Stimulated activated CD4-positive, alpha-beta T cell treated with anti-CD3 and anti-CD28 coated beads, Interleukin-4, amount 100 ng/mL, for 4 hours (primary cell): ENCODE measurements at places on chromosomes 12 and 14.
A peak's percentile ranks its signal among the peaks of the same experiment; 100 is the strongest.

GRCh38 chr12:75478116-75478794, 2.3 kb upstream of the GLIPR1 start:
- DNase-seq, result peak; percentile 17

GRCh38 chr12:50467439-50467838, 37.3 kb upstream of the DIP2B start:
- DNase-seq, result no peak

DNA sequence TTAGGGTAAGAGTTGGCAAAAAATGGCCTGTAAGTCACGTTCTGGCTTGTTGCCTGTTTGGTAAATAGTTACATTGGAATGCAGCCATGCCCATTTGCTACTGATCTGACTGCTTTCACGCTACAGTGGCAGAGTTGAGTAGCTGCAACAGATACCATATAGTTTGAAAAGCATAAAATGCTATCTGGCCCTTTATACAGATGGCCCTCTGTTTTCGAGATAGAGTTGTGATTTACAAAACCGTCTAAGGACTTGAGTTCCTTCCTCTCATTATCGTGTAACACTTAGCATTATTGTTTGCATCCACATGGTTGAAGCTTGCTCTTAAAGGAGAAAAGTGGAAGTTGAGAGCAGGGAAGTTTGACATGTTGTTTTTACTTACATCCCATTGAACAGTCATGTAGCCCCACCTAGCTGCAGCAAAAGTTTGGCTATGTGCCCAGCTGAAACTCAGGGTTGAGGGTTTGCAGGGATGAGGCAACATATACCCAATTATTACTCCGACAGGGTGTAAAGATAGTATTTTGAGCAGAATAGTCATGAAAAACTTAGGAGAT, 11.3 kb upstream of the SCFD1 start:
- no peak for DNase-seq

- no peak for DNase-seq
These were observed 41.7 kb downstream of the MIS18BP1 start for GRCh38 chr14:45211295-45211694.

DNA sequence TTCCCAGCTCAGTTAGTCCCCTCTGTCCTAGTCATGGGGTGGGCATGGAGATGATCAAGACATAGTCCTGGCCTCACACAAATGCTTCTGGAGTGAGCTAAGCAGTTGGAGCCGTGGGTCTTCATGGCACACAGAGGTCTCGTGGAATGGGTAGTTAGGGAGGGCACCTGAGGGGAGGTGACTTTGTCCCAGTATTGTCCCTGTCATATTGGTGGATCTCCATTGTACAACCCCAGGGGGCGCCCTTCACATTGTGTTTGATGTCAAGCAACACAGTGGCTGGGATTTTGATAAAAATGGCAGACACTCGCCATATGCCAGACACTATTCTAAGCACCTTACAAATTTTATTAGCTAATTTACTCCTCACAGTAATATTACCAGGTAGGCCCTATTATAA, 175.4 kb upstream of the LHX5 start:
- no peak for DNase-seq

GRCh38 chr12:71896205-71896882, 42.3 kb upstream of the TPH2 start:
- no peak for DNase-seq

GRCh38 chr12:48352157-48352760, 1.5 kb upstream of the ZNF641 start:
- DNase-seq, result no peak

- DNase-seq, result no peak
These were observed 160.1 kb downstream of the TMX1 start for GRCh38 chr14:51400139-51400538.

- DNase-seq, result no peak
These were observed 27.6 kb downstream of the VCPKMT start for GRCh38 chr14:50088731-50089130.

GRCh38 chr12:108616941-108617858, 16.5 kb downstream of the SELPLG start:
- peak; percentile 83 for DNase-seq
